ENCODE measurements at places on chromosomes 7 and 10.
A peak's percentile ranks its signal among the peaks of the same experiment; 100 is the strongest.

- no peak for DNase-seq
Measured at GRCh38 chr10:95925033-95925432, 17.3 kb downstream of the CC2D2B start.

GRCh38 chr7:51062222-51062987 lies 254.2 kb downstream of the COBL start:
- no peak for DNase-seq

DNA sequence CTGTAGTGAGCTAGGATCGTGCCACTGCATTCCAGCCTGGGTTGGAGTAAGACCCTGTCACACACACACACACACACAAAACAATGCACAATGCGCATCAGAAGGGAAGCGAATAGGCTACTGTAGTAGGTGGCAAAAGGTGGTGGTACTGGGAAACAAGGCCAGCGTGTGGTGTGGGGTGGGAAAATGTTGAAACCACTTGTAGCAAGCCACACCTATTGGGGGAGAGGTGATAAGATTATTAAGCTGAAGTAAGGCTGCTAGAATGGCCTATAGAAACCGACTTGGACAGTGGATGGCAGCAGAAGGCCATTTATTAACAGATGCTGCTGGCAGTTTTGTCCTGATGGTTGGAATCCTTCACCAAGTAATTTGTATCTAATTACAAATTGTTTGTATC lies 7.2 kb upstream of the CHCHD1 start:
- no peak for DNase-seq

DNA sequence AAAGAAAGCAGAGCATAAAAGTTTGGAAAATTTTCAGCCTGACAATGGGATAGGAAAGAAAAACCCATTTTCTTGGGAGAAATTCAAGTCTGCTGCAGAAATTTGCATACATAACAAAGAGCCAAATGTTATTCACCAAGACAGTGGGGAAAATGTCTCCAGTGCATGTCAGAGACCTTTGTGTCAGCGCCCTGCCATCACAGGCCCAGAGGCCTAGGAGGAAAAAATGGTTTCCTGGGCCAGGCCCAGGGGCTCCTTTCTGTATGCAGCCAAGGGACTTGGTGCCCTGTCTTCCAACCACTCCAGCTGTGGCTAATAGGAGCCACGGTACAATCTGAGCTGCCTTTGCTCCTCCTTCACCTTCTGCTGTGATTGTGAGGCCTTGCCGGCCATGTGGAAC lies 189.1 kb upstream of the PITRM1 start:
- no peak for DNase-seq

GRCh38 chr10:17077346-17077781 lies 52.2 kb downstream of the CUBN start:
- no peak for DNase-seq

DNA sequence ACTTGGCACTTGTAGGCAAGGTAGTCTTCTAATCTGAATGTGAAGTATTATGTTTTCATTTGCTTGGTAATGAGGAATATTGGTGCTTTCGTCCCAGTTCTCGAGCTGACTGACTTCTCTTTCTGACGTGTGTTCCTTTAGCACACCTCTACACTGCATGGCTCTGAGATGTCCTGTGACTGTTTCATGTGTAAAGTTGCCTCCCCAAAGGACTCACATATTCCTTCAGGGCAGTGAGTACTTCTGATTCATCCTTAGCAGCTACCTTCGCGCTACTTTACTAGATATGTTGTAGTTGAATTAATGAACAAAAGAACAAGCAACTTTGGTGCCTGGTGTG lies 113.7 kb downstream of the EGFR start:
- no peak for DNase-seq

- DNase-seq = no peak
Measured at GRCh38 chr10:20147684-20148083, 331.5 kb downstream of the PLXDC2 start.

DNA sequence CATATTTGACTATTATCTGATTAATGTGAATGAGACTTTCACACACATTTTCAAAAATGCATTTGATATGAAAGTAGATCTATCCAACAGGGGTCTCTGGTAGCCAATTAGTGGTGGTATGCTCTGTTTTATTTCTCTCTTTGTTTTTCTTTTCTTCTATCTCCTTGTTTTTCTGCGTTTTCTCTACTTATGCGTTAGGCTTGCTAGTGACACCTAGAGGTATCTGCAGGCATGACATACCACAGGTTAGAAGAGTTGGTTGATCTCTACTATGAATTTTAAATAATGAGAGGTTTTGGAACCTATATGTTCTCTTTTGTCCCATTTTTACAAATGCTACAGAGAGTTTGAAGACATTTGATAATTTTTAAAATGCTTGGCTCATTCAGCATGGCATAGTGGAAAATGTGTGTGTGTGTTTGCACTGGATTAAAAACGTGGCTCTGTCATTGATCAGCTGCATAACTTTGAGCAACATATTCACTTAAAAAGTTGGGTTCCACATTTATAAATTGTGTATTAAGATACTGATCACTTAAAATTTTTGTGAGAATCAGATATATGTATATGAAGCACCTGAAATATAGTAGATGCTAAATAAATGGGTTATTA lies 28.1 kb upstream of the PLXDC2 start:
- DNase-seq = peak; percentile 49

- DNase-seq = no peak
Measured at GRCh38 chr10:47348661-47349470, 703 bp downstream of the RBP3 start.

DNA sequence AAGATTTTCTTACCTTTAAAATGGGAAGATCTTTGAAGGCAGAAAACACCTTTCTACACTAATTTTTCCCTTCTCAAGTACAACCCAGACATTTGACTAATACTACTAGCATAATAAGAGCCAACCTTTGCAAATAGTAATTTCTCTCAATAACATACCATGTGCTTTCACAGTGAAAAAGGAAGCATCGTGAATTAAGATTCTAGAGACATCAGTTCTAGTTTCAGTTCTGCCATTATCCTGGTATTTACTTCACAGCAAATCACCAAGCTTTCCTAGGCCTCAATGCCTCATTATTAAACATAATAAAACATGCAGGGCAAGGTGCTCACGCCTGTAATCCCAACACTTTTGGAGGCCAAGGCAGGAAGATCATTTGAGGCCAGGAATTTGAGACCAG lies 24.9 kb downstream of the GSAP start:
- DNase-seq = no peak

Data from activated CD8-positive, alpha-beta T cell treated with anti-CD3 and anti-CD28 coated beads for 36 hours (primary cell).